ENCODE measurements at places on chromosomes 7 and 10.
A peak's percentile ranks its signal among the peaks of the same experiment; 100 is the strongest.

DNA sequence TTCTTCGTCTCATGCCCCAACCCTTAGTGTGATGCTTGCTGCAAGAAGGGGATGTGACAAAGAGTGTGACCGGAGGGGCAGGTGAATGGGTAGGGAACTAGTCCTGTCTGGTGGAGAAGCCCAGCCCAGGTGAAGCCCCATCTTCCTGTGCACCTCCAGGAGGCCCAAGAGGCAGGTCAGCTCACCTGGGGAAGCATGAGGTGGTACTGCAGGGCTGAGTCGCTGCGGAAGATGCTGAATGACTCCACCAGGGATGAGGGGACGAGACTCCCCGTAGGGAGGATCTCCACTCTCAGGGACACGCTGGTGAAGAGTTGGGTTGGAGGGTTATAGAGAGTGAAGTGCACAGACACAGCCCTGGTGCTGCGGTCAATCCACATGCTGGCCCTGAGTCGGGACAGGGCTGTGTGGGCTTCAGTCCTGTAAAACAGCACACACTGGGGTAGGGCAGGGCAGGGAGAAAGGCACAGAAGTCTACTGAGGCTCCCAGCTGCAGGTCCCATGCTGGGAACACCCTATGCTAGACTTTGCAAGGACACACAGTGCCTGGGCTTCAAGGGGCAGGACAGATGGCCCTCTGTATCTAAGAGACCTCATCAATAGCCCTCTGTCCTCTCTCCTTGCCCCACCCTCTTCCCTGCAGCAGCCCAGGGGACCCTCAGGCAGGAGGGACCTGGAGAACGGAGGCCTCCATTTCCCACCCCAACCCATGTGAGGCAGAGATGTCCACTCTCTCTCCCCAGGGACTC lies 136.5 kb downstream of the PKD1L1 start:
- no peak for DNase-seq

DNA sequence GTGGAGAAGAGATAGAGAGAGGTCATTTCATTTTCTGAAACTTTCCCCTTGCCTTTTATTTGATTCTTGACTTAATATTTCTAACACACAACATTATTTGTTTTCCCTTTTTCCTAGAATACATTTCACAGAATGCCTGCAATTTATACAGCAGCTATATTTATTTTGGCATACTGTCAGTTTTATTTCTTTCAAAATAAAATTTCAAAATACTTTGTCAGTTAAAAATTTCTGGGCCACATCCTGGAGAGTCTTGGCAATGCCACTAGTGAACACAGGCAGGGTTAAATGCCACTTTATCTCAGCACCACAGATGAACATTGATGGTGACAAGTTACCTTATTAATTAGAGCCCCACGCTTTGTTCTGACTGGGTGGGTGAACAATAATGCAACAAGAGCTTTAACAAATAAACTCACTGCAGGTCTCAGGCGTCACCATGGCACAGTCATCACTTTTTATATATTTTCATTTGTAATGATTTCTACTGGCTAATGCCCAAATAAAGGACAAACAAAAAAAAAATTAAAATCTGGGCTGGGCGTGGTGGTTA lies 494.0 kb downstream of the KIF20B start:
- no peak for DNase-seq

- DNase-seq: no peak
These were observed 65.6 kb upstream of the KDM7A start for GRCh38 chr7:140242057-140243031.

- no peak for DNase-seq
These were observed 7.2 kb upstream of the PGAM2 start for GRCh38 chr7:44072364-44073231.

DNA sequence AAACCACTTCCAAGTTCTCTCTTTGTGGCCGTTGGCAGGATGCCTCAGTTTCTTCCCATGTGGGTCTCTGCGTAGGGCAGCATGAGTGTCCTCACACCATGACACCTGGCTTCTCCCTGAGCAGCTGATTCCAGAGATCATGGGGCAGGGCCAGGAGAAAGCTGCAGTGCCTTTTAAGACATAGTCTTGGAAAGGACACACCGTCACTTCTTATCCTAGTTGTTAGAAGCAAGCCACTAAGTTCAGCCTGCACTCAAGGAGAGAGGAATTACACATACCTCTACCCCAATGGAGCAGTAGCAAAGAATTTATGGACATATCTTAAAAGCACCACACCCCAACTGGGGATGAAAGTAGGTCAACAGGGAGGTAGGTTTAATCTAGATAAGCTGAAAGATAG lies 16.4 kb downstream of the NODAL start:
- DNase-seq: no peak

DNA sequence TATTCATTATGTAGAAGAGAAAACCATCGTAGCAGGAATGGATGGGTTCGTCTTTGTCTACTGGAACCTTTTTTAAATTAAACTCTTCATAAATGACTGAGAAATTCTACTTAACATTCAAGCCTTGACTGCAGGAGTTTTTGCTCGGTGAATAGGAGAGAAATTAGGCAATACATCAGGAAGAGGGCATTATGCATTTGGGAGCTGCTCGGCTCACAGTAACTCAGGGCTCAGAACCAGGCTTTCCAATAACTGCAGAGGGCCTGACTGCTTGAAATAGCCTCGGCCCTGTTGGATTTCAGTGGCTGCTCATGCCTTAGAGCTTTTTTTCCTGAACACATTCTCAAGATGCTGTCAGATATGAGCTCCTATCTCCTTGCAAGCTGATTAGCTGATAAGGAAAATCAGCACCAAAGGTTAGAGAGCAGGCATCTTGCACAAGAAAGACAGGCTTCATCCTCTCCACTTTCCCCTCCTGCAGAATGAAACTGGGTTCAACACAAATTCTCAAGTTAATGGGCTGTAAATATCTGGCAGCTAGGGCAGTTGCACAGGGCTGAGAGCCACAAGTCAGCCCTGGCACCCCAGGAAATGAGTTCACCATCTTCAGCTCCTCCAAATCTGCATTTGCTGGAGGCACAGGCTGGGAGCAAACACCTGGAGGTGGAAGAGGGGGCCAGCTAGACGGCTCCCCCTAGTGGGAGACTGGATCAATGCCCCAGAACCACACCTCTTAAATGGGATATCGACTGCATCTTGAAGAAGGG lies 24.3 kb downstream of the TECTB start:
- no peak for DNase-seq

DNA sequence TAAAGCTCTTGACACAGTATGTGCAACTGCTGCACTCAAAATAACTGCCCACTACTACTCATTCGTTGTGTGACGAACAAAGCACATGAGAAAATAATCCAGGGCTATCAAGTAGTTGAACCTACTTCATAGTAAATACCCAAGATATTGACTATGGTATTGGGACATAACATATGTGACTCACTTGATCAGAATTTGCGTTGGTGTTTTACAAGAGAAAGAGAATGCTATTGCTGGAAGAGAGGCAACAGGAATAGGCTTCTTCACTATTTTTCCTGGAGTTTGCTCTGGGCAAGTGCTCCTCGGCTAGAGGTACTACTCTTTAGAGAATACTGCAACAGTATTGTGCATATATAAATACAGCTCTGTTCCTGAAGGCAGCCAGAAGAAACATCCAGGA lies 2.5 kb downstream of the DGKB start:
- no peak for DNase-seq

GRCh38 chr10:106577266-106577665 lies 587.2 kb downstream of the SORCS1 start:
- no peak for DNase-seq

DNA sequence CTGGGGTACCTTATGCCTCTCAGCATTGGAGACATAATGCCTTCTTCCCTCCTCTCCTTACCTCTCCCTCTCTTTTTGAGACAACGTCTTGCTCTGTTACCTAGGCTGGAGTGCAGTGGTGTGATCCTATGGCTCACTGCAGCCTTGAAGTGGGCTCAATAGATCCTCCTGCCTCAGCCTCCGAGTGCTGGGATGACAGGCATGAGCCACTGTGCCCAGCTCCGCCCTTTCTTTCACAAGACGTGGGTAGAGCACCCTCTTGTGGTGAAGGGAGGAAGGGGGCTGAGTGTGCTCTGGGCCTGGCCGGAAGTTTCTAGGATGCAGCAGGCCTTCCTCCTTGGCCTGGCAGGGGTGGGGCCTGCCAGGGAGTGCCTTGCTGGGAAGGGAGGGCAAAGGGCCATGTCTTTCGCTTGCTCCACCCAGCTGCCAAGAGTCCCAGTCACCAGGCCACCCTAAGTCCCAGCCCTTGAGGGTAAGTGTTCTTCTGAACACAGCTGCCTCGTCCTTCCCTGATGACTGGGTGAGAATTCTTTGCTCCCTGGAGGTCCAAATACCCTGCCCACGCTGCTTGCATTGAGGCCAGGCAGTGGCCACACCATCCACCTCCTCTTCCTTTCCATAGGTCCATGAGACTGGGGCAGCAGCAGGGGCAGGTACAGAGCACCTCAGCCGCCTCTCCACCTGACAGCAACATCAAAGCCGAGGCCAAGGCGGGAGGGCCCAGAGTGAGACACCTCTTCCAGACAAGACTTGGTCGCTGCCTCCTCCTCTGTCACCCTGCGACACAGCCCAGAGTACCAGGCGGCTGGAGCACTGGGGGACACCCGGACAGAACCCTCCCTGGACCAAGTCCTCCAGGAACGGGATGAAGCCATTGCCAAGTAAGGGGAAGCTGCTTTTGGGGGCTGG lies 3.7 kb downstream of the ABHD11 start:
- DNase-seq: peak; percentile 19

DNA sequence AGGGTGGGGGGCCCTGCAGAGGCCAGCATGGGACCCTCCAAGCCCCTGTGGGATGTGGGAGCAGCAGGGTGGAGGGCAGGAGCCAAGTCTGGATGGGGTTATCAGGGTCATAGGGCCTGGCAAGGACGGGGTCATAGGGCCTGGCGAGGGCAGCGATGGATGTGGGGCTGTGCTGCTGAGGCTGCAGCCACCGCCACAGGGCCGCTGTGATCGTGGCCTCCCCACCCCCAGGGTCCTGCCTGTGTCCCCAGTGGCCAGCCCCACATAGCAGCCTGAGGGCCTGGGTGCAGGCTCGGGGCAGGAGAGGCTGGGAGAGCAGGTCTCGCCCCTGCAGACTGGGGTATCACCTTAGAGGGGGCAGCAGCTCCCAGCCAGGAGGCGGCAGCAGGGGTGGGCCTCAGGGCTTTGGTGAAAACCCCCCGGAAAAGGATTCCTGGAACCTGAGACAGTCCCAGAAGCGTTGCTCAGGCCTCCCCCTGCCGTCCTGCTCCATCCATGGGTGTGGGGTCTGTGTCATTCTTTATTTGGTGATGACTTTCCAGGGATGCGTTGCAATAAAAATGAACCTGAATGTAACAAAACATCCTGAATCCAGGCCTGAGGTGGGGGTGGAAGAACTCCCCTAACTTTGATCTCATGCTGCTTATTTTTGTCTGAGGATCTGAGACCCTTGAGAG lies 107.3 kb upstream of the SHH start:
- no peak for DNase-seq

DNA sequence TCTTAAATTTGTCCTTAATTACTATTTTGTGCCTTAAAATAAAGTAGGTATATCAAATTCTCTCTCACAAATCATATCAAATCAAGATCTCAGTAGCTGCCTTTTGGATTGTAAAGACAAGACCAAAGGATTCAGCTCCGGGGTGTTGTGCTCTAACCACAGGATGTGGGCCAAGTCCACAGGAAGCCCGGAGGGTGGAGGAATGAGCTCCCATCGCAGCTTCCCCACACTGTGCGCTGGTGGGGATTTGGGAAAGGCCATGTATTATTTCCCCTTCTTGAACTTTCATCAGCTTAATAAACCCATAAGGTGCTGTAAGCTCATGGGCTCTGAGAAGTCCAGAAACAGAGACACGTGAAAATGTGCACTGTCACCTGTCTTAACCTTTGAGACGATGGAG lies 241.6 kb upstream of the TCERG1L start:
- DNase-seq: no peak

GRCh38 chr7:2821842-2822507 lies 22.1 kb downstream of the GNA12 start:
- no peak for DNase-seq

DNA sequence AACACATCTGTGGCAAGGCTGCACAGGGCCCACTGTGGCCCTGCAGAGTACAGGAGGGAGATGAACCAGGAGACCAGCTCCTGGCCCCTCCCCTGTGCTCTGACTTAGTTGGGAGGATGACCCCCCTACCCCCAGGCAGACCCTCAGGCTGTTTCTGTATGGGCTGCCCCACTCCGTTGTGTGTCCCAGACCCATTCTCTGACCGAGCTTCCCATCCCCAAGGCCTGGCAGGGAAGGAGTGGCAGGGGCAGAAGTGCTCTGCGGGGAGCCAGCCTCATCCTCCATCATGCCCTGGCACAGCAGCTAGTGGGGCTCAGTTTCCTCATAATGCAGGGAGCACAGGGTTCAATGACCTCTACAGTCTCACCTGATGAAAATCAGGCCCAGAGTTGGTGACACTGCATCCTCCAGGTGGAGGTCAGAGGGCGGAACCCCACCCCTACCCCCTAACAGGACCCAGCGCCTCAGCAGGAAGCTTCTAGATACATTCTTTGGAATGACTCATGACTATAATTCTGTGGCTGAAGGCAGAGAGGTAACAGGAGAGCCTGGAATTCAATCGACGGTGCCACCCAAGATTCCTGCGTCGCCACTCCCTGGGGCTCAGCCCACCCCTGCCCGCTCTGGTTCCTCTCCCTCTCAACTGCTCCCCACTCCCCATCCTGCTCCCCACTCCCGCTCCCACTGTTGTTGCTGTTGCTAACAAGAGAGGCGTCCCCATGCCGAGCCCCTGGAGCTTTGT lies 18.2 kb downstream of the PODXL start:
- DNase-seq: no peak

GRCh38 chr10:78757344-78757925 lies 311.3 kb upstream of the ZMIZ1 start:
- no peak for DNase-seq

DNA sequence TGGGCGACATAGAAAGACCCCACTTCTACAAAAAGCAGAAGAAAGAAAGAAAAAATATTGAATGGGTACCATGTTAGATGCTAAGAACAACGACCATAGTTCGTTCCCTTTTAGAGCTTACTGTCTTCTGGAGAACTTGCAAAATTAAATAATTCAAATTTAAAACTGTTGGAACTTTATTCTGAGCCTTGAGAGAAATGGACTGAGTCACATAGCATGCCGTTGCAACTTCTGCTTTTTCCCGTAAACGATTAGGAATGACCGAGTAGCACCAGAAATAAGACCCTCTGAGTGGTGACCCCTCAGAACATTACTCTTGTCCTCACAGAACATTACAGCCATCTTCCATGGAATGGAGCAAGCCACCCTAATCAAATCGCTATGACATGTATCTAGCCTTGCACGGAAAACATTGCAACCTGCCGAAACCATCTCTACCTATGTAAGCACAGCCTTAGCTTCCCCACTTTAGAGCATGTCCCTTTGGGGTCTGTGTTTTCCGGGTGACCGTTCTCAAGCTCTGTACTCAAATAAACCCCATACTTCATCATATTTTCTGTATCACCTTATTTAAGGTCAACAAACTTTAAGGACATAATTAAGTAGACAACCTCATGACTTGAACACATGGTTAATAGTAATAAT lies 179.1 kb downstream of the PRKCQ start:
- DNase-seq: no peak

GRCh38 chr7:157495594-157495993 lies 158.8 kb downstream of the DNAJB6 start:
- DNase-seq: no peak

DNA sequence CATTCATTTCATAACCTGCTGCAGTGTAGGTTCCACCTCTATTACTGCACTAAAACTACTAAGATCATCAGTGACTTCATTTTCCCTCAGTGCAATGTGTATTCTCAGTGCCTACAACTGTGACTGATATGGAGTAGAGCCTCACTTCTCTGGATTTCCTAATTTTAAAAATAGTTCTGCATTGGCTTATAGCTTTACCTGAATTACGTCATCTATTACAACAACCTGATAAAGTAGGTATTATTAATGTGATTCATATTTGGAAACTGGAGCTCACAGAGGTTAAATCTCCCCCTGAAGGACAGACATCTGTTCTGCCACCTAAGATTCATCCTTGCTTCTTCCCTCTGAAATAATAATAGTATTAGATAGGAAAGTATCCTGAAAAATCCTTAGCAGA lies 70.9 kb upstream of the NOBOX start:
- DNase-seq: no peak
